Breast epithelium (tissue), 4 donors: ENCODE measurements at places on chromosomes 4 and X.

DNA sequence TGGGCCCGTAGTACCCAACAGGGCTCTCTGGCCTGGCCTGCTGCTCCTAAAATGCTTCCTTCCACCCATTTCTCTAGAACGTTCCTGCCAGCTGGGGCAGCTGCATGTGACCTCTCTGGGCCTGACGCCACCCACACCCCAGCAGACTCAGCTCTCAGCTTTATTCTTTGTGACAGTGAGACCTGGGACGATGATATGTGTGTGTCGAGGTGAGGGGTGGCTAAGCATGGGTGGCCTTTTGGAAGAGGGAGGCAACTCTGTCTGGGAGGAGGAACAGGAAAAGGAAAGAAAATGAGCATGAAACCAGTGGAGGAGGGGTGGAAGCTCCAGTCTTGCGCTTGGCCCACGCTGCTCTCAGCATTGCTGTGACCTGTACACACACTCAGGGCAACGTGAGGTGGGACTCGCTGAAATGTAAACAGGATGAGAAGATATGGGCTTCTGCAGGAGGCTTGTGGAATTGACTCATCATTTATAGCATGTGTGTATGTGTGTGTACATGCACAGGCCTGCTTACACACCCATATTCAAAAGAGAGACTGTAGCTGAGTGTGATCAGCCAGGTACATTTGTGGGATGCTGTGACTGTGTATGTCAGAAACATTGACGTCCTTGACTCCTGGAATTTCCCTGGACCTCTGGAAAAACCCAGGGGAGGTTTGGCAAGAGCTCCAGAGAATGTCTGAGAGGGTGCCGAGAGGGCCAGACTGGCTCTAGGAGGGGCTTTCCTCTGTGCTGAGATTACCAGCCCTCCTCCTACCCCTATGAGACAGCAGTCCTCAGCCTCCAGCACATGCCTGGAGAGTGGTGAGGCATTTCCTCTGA lies 137.9 kb downstream of the PJA1 start:
- H3K27ac ChIP-seq, result no peak overlapping the region
- DNase-seq, result no peak
- no peaks in the 10 kb centered on the region for H3K36me3 ChIP-seq

GRCh38 chr4:99863804-99864203 lies 30.4 kb downstream of the LAMTOR3 start:
- H3K36me3 ChIP-seq, result no peaks in the 10 kb centered on the region

- no peak overlapping the region for H3K27ac ChIP-seq
- H3K36me3 ChIP-seq, result no peaks in the 10 kb centered on the region
- H3K27me3 ChIP-seq, result peaks cover 43% of the 10 kb centered on the region
- no peak overlapping the region for H3K4me3 ChIP-seq
These were observed 41.8 kb upstream of the RLIM start for GRCh38 chrX:74656079-74656745.

GRCh38 chr4:147683188-147683591 lies 773 bp downstream of the PRMT9 start:
- peak overlapping the region; percentile 70 for H3K4me3 ChIP-seq
- no peak for DNase-seq
- no peaks in the 10 kb centered on the region for H3K27me3 ChIP-seq
- peak overlapping the region; percentile 89 for H3K27ac ChIP-seq
- no peaks in the 10 kb centered on the region for H3K36me3 ChIP-seq

- no peak overlapping the region for H3K4me3 ChIP-seq
- no peaks in the 10 kb centered on the region for H3K36me3 ChIP-seq
- H3K4me1 ChIP-seq, result no peaks in the 10 kb centered on the region
- H3K27me3 ChIP-seq, result no peaks in the 10 kb centered on the region
- no peak overlapping the region for H3K27ac ChIP-seq
- DNase-seq, result no peak
These were observed 869.6 kb downstream of the CCSER1 start for GRCh38 chr4:90996813-90997212.

GRCh38 chr4:47349326-47349725 lies 114.2 kb downstream of the COMMD8 start:
- no peak overlapping the region for H3K4me3 ChIP-seq
- H3K4me1 ChIP-seq, result no peaks in the 10 kb centered on the region
- no peak for DNase-seq
- no peaks in the 10 kb centered on the region for H3K36me3 ChIP-seq

DNA sequence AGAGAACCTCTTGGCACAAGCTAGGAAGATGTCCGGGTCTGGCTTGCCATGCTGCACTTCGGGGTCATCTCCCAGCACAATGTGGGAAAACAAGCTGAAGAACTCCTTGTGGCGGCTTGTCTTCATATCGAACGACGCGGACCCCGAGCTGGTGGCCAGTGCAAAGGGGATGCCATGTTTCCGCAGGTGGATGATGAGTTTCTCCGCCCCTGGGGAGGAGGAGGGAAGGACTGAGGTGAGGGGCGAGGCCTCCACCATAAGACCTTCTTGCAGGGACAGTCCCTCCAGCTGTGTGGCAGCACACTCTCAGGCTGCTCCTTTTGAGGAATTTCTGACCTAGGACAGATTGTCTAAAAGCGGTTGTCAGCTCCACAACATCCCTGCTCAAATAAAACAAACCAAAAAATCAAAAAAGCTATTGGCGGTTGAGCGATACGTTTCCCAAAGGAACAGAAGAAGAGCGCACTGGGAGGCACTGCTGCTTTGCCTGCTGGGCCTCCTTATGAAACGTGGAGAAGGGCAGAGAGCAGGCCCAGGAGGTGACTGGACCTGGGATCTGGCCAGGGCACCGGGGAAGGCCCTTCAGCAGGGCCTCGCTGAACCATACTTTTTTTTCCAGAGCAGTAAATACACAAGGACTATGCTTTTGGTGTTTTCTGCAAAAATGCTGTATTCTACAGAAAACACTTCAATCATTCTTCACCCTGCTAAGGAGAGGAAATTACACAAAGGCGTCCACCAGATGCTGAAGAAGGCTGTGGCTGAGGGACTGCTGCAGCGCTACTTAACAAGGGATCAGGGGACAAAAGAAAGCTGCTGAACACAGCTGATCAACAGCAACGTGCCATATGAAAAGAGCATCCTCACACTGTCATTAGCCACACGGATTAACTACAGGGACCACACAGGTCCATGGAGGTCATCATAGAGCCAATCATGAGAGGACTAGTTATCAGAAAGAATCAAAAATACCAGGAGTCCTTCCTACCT lies 70.0 kb upstream of the STS start:
- H3K4me1 ChIP-seq, result no peaks in the 10 kb centered on the region
- DNase-seq, result no peak
- H3K27me3 ChIP-seq, result no peaks in the 10 kb centered on the region
- H3K36me3 ChIP-seq, result no peaks in the 10 kb centered on the region
- no peak overlapping the region for H3K4me3 ChIP-seq
- no peak overlapping the region for H3K27ac ChIP-seq

- H3K4me1 ChIP-seq, result no peaks in the 10 kb centered on the region
- no peak overlapping the region for H3K27ac ChIP-seq
- H3K4me3 ChIP-seq, result no peak overlapping the region
- H3K27me3 ChIP-seq, result no peaks in the 10 kb centered on the region
- no peaks in the 10 kb centered on the region for H3K36me3 ChIP-seq
These were observed 30.9 kb downstream of the GATB start for GRCh38 chr4:151729731-151730559.

DNA sequence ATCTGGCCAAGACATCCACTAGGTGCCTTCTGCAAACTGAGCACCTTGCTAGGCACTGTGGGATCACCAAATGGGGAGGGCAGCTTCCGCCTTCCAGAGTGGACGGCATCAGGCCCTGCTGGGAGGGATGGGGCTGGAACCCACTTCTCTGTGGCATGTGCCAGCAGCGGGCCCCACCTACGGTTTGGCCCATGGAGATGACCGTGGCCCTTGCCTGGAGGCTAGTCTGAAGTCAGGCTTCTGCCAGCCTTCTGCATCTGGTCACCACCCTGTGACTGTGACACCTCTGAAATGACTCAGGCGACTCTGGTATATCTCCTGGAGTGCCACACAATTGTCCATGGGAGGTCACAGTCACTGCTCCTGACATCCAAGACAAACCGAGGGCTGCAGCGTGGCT lies 7.2 kb downstream of the SSR4 start:
- no peaks in the 10 kb centered on the region for H3K27me3 ChIP-seq
- no peaks in the 10 kb centered on the region for H3K36me3 ChIP-seq
- H3K4me1 ChIP-seq, result no peaks in the 10 kb centered on the region
- H3K4me3 ChIP-seq, result no peak overlapping the region
- H3K27ac ChIP-seq, result no peak overlapping the region

DNA sequence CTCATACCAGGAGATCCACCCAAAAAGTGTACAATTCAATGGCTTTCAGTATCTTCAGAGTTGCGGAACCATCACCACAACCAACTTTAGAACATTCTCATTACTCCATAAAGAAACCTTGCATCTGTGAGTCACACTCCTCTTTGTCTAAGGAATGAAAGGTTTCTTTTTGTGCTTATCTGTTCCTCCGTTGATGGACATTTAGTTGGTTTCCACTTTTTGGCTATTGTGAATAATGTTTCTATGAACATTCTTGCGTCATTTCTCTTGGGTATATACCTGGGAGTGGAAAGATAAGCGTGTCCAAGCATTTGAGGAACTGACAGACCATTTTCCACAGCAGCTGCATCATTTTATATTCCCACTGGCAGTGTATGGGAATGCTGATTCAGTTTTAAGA lies 10.6 kb downstream of the FAM184B start:
- H3K4me3 ChIP-seq, result peak overlapping the region; percentile 9
- H3K4me1 ChIP-seq, result no peaks in the 10 kb centered on the region
- H3K36me3 ChIP-seq, result no peaks in the 10 kb centered on the region

GRCh38 chr4:160082432-160083207 lies 979.7 kb downstream of the RAPGEF2 start:
- no peaks in the 10 kb centered on the region for H3K4me1 ChIP-seq
- no peaks in the 10 kb centered on the region for H3K27me3 ChIP-seq
- H3K27ac ChIP-seq, result no peak overlapping the region
- no peak overlapping the region for H3K4me3 ChIP-seq
- no peak for DNase-seq
